Stimulated activated CD8-positive, alpha-beta memory T cell treated with anti-CD3 and anti-CD28 coated beads, Interleukin-4, amount 100 ng/mL, for 24 hours (primary cell): ENCODE measurements at places on chromosomes 11 and 22.

DNA sequence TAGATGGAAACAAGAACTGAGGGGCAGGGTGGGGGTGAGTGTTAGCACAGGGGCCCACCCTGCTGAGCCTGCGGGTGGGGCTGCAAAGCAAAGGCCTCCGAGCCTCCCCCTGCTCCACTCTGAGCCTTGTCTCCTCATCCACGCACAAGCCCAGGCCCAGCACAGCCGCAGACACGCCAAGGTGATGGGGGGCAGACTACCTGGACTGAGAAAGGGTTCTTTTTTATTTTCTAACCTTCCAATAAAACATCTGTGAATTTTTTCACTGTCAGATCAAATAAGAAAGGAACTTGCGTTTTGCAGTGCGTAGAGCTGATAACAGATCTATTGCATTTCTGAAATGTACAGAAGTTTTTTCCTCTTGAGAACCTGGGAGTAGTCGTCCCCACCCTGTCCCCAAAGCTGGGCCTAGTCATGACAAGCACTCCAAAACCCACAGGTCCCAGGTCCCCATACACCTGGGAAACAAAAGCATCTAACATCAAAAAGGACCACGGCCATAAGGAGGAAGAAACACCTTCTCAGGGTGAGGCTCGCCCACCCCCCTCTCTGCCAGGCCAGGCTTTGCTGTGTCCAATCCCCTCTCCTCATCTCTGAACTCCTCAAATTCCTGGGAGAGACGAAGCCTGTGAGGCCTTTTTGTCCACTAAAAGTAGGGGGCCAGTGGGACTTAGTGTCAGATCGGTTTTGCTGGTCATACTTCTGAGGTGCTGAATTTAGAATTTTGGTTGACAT lies 22.7 kb upstream of the CD5 start:
- DNase-seq = no peak

DNA sequence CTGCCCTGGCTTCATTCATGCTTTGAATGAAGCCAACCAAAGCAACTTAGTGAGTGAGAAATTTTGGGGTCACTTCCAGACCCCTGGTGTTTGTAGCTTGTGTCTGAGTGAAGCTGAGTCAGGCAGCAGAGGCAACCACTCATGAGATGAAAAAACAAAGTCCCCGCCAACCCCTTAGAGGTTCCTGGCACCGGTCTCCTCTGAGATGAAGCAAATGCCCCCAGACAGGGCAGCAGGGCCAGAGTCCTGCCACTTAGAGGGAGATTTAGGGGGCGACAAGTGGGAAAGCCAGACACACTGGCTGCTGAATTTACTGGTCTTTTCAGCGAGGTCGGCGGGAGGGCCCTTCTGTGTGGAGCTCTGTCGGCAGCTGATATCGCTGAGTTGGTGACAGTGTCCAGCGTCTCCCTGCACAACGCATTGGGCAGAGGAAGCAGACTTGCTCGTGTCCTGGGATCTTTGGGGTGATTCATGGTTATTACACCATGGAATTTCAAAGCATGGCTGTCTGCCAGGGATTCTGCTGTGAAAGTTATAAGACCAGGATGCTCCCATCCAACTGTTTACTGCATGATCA lies 482.6 kb downstream of the MIAT start:
- DNase-seq = no peak

- no peak for DNase-seq
Measured at GRCh38 chr11:45414088-45414487, 127.9 kb upstream of the SYT13 start.

DNA sequence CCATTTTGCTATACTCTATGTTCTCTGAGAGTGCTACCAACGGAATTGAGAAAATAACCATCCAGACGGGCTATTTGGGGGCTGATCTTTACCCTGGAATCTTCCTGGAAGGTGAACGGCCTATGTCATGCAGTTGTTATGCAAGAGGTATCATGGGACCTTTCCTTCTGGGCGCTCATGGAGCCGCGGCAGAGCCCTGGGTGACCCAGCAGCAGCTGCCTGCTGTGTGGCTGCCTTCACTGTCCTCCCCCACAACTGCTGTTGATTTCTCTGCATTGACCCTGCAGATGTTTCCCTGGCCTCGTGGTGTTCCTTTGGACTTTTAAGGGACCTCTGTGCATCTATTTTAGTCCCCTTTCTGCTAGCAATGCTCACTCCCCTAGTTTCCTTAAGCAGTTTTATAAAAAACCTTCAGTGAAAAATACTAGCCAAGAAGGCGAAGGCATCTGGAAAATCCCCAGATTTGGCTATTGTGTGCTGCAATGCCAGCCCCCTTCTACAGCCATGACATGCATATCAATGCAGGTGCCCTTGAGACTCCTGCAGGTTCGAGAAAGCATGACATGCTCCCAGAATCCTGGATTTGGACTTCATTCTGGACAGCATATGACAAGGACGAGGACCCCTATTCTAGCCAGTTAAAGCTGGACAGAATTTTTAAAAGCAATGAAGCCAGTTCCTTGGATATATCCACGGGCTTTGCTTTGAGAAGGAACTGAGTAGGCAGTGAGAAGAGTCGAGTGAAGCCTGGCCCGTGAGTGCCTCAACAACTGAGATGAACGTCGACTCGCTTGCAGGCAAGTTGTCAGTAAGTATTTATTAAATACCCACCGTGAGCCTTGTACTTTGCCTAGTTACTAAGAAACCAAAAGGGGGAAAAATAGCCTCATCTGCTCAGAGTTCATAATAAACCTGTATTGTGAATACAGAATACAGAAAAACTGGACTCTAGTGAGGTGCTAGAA lies at the start of gene SLC25A18:
Gene SLC25A18, plus strand, starts transcription at position 593 of the 965 bp plus-strand sequence. CDS start 16,447 bp downstream, outside the sequence.
- DNase-seq = no peak

DNA sequence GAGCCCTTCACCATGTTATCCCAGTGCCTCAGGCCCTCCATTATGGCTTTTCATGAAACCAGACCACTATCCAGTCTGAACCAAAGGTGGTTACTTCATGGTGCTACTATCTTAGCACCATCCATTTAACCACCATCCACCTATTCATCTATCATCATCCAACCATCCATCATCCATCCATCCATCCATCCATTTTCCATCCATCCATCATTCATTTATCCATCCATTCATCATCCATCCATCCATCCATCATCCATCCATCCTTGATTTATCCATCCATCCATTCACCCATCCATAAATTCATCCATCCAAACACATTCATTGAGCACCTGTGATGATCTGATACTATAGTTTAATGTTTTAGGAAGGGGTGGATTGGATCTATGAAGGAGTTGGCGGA lies 93.5 kb downstream of the CCDC81 start:
- DNase-seq = no peak

GRCh38 chr11:33897761-33898375 lies 6.0 kb upstream of the LMO2 start:
- no peak for DNase-seq

GRCh38 chr11:63553759-63554158 lies 9.4 kb downstream of the PLAAT2 start:
- DNase-seq = peak; percentile 21

DNA sequence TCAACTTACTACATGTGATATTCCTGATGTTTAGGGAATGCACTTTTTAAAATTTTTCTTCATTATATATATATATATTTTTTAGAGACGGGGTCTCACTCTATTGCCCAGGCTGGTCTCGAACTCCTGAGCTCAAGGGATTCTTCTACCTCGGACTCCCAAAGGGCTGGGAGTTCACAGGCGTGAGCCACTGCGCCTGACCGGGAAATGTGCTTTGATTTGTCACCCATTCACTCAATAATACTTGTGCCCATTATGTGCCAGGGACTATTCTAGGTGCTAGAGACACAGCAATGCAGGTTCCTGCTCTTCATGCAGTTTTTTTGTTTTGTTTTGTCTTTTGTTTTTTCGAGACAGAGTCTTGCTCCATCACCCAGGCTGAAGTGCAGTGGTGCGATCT lies 56.1 kb upstream of the INCENP start:
- no peak for DNase-seq

- DNase-seq = no peak
Measured at GRCh38 chr11:113673550-113674396, 32.3 kb downstream of the TMPRSS5 start.

GRCh38 chr11:127056338-127056971 lies 55.9 kb upstream of the KIRREL3 start:
- no peak for DNase-seq

DNA sequence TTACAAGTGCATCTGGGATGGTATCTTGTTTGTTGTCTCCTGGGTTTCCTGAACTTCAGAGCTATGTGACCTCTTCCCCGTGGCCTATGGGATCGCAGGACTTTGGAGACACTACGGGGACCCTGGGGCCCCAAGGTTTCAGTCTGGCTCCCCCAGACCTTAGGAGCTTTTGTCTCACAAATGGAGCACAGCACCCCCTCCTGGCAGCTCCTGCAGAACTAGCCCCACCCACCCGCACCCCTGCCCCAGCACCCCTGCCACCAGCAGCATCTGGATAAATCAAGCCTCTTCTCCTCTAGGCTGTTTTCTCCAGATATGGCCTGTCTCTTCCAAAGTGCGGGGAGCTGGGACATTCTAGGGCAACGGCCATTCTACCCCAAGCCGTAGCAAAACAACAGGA lies 10.4 kb downstream of the RCOR2 start:
- DNase-seq = peak; percentile 29

DNA sequence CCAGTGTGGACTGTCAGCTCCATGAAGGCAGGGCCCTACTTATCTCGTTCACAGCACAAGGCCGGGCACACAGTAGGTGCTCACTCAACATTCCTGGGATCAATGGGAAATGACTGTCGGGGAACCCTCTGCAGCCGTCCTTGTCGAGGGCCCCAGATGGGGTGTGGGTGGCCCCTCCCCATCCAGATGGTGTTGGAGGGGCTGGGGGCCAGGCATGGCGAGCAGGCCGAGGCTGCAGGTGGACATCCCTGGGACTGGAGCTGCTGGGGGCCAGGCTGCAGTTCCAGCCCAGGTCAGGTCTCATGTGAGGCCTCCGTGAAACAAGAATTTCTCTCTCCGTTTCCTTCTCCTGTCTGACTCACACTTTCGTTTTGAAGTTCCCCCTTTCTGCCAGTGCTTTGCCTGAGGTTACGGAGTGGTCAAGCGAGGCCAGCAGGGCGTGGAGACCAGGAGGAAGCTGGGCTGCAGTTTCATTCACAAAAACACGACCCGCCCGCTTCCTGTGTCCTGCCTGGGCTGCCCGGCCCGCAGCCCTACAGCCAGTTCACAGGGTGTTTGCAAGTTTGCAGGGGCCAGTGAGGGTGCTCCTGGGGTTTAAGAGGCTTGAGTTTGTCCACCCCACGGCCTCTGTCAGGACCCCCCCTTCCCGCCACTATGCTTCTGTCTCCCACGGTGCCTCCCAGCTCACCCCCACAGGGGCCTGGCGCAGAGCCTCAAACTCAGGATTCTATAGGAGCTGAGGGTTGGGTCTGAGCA lies 4.5 kb downstream of the MYEOV start:
- no peak for DNase-seq

- DNase-seq = no peak
Measured at GRCh38 chr11:70552167-70553150, 154.1 kb downstream of the CTTN start.

GRCh38 chr11:70436501-70436860 lies 38.2 kb downstream of the CTTN start:
- DNase-seq = no peak

- no peak for DNase-seq
Measured at GRCh38 chr11:74673693-74674360, 57.4 kb downstream of the CHRDL2 start.

DNA sequence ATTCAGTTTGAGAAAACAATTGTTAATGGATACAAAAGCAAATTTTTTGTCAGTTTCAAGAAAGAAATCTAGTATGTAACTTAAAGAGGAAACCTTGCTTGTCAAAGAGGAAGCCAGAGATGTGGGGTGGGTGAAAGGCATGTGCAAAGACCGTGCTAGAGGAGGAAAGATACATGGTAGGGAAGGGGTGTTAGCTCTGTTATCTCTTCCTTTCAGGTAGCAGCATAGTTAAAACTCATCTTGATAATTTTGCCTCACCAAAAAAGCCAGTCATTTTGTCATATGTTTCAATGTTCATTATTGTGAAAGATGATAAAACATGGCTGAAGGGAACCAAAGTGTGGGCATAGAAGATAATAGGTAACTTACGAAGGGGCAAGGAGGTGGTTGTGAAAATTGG lies 2.6 kb upstream of the MS4A2 start:
- DNase-seq = no peak

DNA sequence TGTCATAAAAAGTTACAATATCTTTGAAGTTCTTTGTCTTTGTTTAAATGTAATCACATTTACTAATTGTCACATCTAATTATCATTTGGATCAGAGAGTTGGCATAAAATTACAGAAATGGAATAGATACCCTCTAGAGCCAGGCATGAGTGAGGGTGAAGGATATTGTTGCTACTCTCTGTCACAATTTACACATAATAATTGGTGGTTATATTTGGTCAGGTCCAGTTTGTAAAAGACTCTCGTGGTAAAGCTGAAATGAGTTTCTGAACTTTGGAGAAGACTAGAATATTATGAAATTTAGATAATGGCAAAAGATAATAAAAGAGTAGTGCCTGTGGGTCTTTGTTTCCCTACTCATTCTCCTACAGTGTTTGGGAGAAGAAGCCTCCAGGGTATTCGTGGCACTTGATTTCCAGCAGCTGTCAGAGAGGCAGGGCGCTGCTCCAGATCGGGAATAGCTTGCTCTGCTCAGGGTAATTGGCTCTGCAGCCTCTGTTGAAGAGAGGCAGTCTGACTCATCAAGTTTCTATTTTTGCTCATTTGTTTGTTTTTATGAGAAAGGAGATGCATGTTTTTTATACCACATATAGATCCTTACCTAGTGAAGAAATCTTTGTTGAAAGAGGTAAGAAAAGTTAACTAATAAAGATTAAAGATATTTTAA lies 349.9 kb downstream of the CNTN5 start:
- DNase-seq = no peak

GRCh38 chr11:47986219-47986618 lies 5.9 kb downstream of the PTPRJ start:
- no peak for DNase-seq

- no peak for DNase-seq
Measured at GRCh38 chr22:19105456-19105855, 16.8 kb downstream of the DGCR2 start.

- no peak for DNase-seq
Measured at GRCh38 chr22:45521178-45521577, 18.5 kb downstream of the FBLN1 start.
